Chondrocyte (in vitro differentiated cells): ENCODE measurements at places on chromosomes 1 and 21. TPM values are rescaled to one million over a fixed set of nuclear protein-coding genes. Genes with fewer than 3 reads are reported as not detected.

The RGS1 gene
- total RNA-seq = not detected in 3 replicates

The CYP4Z1 gene
- not detected in 3 replicates for total RNA-seq

GRCh38 chr1:152869808-152870419 is 8.2 kb upstream of the SMCP start:
- no peak for DNase-seq

- no peak for DNase-seq
Measured at GRCh38 chr21:45209046-45209445, 78.6 kb downstream of the POFUT2 start.

DNA sequence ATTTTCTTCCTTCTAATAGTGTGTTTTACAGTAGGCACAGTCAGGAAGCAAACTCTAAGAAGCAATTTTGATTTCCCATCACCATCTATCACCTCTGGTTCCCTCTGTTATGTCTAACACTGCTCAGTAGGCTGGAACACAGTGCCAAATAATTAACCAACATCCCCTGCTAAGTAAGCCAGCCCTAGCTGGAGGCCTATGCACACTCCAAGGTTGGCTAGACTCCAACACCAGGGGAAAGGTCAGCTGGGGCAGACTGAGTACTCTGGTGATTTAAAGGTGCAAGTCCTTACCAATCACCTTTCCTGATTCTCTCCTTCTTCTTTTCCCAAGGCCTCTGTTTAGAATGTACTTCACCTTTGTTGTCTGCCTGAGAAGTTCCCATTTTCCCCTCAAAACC is 46.5 kb upstream of the BEND5 start:
- DNase-seq = no peak

DNA sequence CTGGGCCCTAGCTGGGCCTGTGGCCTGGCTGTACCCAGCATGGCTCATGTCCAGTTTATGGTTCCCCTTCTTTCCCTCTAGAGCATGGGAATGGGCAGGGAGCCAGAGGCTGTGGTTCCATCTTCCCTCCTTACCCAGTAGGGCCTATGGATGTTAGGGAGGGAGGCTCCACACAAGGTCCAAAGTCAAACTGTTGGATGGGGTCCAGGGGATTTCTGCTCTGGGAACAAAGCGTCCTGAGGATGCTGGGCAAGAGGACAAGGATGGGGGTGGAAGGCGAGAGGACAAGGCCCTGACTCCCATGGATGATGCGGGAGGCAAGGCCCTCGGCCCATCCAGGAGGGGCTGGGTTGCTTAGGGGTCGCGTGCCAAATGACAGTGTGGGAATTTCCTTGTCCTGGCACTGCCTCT is 17.3 kb downstream of the CSF1 start:
- DNase-seq = no peak

The EMC1 gene
- 51.9 to 55.6 TPM (median 55.2 TPM) in 3 replicates for total RNA-seq

The TMEM269 gene
- 0.20 to 0.70 TPM (median 0.23 TPM) in 3 replicates for total RNA-seq
